ENCODE measurements at places on chromosomes 4 and X.
A peak's percentile ranks its signal among the peaks of the same experiment; 100 is the strongest.

GRCh38 chrX:131711478-131711867 is 167.6 kb downstream of the OR13H1 start:
- no peak for DNase-seq

- peak; percentile 15 for DNase-seq
These were observed 34.7 kb downstream of the P2RY10 start for GRCh38 chrX:78979789-78980464.

- no peak for DNase-seq
These were observed 10.3 kb upstream of the FRMPD4 start for GRCh38 chrX:12128017-12128416.

DNA sequence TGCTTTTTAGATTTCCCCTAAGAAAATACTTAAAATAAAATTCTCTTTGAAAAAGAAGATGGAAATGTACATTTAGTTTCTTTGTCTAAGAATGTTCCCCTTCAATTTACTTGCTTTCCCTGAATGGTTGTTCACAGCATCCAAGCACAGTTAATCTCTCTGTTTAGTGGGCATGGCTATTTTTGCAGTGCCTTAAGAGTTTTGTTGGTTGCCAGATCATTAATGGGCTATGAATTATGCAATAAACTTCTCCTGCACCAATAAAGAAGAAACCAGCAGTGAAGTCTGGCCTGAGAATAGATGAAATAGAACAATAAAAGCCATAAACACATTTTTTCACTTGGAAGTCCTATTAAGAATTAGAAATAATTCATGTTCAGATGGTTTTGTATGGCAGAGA is 980.4 kb upstream of the IGFBP7 start:
- no peak for DNase-seq

- DNase-seq, result no peak
These were observed 64.2 kb downstream of the IRF2 start for GRCh38 chr4:184409911-184410692.
